ENCODE measurements at places on chromosomes 4 and X.
A peak's percentile ranks its signal among the peaks of the same experiment; 100 is the strongest.

- DNase-seq = no peak
Observed at GRCh38 chrX:150482537-150483206, 85.7 kb upstream of the MTM1 start.

GRCh38 chrX:140804292-140804691 lies 94.7 kb downstream of the LINC00632 start:
- no peak for DNase-seq

GRCh38 chr4:147094238-147094637 lies 148.6 kb upstream of the TTC29 start:
- DNase-seq = no peak

- DNase-seq = no peak
Observed at GRCh38 chrX:16745659-16746058, 26.2 kb downstream of the SYAP1 start.

GRCh38 chr4:168633496-168633895 lies 136.6 kb downstream of the PALLD start:
- DNase-seq = no peak

- DNase-seq = no peak
Observed at GRCh38 chrX:2717312-2717711, 26.2 kb downstream of the CD99 start.

DNA sequence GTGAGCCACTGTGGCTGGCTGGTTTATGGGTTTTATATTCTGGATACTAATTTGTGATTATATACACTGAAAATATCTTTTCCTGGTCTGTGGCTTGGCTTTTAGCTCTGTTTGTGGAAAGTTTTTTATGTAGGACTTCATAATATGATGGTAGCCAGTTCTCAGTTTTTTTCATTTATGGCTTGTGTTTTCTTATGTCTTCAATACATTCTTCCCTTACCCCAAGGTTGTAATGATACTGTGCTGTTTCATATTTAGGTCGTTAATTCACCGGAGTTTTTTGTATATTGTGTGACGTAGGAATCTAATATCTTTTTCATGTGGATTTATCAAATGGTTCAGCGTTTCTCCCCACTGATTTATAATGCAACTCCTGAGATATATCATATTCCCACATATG lies 6.6 kb downstream of the ZFX start:
- DNase-seq = no peak

GRCh38 chrX:17359500-17359899 lies 15.5 kb upstream of the NHS start:
- no peak for DNase-seq

DNA sequence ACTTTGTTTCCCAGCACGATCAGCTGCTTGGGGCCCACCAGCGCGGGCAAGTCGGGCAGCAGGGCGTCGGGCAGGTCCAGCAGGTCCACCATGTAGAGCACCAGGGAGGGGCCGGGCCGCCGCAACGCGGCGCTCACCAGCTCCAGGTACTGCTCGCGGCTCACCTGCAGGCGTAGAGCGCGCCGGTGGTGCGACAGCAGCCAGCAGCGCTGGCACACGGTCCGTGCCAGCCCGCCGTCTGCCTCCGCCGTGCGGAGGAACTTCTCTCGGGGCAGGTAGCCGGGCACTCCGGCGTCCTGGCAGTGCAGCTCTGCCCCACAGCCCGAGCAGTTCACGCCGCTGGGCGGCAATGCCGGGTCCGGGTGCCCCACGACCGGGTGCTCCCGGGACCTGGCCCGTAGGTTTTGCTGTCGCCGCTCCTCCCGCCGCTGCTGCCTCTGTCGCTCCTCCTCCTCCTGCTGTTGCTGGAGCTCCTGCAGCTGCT lies 527 bp downstream of the NOA1 start:
- DNase-seq = peak; percentile 39

DNA sequence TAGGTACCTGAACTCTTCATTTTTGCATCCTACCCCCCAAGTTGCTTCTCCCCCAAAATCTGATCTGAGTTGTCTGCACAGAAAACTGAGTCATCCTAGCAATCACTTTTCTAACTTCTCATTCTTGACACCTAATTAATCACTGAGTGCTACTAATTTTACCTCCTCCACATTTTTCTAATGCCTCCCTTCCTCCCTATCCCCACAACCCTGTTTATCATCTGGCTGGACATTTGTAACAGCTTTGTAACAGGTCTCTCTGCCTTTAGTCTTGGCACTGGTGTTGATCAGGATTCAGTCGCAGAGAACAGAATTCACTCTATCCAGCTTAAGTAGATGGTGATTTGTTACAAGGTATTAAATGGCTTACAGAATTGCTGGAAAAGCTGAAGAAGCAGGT lies 303.9 kb upstream of the GATB start:
- no peak for DNase-seq

DNA sequence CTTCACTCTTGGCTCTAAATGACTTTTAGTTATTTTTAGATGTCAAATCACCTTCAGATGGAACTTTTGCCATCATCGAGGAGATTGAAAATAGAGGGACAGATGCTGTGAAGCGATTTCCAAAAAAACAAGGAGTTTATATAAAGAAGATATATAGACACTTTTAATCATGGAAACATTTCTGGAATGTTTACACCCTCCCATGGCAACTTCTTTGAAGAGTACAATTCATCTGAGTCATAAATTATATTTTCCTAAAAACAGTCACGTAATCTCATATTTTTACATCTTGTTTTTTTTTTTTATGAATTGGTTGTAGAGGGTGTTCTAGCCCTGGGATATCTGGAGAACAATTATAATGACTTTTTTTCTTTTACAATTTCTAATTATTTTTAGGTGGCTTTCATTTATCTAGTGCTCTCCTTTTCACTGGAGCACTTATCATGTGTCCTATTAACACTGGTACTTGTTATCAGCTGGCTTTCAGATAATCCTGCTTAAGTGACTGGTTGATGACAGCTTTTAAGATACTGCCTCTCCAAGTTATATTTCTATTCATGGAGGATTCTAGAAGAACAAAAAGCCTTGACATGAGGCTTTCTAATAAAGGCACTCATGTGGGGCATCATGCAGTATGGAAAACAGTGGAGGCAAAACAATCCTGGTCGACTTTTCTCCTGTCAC lies 24.9 kb downstream of the PCDH7 start:
- no peak for DNase-seq

- DNase-seq = no peak
Observed at GRCh38 chrX:123869488-123869887, 9.6 kb downstream of the XIAP start.

GRCh38 chr4:32258986-32259385 lies 1538.8 kb downstream of the PCDH7 start:
- DNase-seq = no peak

DNA sequence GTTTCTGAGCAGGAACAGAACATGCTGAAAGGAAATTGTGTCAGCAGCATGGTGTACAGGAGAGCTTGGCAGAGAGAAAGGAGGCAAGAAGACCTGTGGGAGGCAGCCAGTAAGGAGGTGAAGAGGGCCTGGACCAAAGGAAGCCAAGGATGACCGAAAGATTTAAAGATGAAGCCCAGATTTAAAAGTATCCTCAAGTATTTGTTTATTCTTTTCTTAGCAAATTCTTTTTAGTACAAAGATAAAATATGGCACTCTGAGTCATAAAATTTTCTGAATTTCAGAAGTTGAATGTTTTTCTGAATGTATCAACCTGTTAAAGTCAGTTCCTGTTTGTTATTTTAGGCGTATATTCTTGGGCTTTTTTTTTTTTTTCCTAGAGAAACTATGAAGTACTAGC lies 3.5 kb downstream of the PKD2 start:
- no peak for DNase-seq

DNA sequence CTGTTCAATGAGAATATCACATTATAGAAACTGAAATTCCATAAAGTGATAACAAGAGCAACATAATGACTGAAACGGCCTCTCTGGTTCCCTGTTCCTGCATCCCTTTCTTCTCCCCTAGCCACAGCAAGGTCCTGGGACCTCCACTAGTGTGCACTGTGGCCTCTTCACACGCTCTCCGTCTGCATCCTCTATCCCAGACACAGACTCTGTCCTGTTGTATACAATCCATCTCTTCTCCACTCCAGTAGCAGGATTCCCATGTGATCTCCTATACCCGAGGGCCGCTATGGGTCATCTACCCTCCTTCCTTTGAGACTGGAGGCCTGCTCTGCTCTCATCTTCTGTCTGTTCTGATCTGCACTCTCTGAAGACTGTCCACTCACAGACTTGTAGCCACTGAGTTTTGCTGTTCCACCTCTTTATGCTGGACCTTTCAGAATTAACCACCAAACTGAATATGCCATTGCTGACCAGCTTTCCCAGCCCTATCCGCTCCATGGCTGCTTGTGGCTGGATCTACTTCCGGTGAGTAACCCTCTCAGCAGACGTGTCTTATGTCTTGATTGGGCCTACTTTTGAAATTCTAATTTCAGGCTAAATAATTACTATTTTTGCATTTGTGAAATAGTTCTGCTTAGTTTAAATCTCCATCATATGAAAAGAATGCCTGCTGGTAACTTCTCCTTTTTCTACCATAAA lies 105.1 kb upstream of the NAP1L5 start:
- no peak for DNase-seq

- DNase-seq = no peak
Observed at GRCh38 chr4:57905965-57906364, 795.8 kb upstream of the IGFBP7 start.

- no peak for DNase-seq
Observed at GRCh38 chr4:133464311-133464710, 315.2 kb downstream of the PCDH10 start.

DNA sequence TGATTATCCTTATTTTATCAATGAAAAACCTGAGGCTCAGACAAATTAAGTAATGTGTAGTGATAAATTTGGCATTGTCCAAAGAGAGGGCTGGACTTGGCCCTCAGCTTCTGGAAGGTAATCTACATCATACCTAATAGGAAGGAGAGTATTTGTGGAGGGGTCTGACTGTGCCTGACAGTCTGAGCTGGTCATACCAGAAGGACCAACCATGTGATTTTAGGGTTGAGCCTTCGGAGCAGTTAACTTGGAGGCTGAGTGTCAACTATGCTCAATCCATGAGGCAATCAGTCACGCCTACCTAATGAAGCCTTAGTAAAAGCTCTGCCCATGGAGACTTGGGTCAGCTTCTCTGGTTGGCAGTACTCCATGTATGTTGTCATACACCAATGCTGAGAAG lies 136.4 kb downstream of the CPE start:
- no peak for DNase-seq

DNA sequence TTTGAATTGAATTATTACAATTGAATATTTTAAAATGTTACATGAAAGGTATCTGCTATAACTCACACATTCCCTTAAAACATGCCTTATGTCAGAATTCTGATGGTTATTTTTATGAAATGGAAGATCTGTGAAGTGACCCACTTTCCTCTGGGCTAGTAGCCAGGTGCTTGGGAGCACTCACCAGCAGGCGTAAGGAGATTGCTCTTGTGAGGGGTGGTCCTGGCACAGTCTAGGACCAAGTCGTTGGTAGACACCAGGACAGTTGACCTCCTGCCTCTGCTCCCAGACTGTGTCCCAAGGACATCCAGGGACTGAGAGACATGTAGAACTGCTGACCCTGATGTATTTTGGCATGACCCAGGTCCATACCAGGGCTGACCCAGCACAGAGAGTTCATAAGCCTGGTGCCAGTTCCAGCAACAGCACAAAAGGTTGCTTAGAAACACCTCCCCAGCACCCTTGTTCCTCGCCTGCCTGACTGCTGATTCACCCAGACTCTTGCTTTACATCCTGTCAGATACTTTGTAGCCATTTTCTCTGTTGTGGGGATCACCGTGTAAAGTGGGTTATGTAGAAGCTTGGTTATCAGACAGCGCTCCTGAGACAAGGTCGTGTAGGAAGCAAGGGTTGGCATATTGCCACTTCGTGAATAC lies 48.5 kb downstream of the NELFA start:
- no peak for DNase-seq

DNA sequence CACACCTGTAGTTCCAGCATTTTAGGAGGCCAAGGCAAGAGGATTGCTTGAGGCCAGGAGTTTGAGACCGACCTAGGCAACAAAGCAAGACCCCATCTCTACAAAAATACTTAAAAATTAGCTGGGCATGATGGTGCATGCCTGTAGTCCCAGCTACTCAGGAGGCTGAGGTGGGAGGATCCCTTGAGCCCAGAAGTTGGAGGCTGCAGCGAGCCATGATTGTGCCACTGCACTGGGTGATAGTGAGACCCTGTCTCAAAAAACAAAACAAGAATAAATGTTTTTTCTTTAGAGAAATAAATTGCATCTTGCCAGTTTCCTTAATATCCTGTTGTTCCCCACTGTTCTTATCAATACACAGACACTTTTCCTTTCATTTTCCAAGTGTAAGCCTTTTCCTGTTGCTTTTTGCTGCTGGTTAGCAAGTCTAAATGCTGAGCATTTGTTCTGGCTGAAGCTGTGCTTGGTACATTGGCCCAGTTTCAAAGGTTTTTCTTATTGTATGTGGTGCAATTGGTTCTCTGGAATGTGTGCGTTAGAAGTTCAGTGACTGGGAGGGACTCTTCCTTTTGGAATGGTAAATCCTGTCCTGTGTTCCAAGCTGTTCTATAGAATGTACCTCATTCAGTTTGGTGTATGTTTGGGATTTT lies 98.2 kb downstream of the AFF1 start:
- DNase-seq = no peak
